Tibial nerve (tissue), 4 donors: ENCODE measurements at places on chromosomes 1 and 21. TPM values are rescaled to one million over a fixed set of nuclear protein-coding genes. Genes with fewer than 3 reads are reported as not detected.

GRCh38 chr1:16207318-16208269 lies 4.9 kb downstream of the ARHGEF19 start:
- no peaks in the 10 kb centered on the region for H3K27me3 ChIP-seq
- no peak for DNase-seq

DNA sequence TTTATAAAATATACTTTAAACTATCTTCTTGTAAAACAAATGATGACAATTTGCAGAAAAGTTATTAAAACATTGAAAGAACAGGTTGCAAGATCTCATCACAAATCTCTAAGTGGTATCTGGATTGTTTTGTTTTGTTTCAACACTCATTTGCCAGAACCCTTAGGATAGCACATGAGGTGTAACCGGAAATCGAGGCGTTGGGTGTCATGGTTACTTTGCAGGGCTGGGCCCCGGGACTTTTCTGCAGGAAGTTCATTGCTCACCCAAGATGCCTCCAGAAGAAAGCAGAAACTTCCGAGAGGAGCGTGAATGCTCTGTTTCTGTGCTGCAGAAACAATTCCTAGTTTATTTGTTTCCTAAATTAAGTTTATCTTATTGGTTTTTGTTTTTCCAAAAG lies 2.5 kb downstream of the DISC1 start:
- no peaks in the 10 kb centered on the region for H3K27me3 ChIP-seq
- peak; percentile 49 for DNase-seq
- H3K4me1 ChIP-seq, result peaks cover 24% of the 10 kb centered on the region
- no peaks in the 10 kb centered on the region for H3K36me3 ChIP-seq
- H3K4me3 ChIP-seq, result no peak overlapping the region
- peak overlapping the region; percentile 48 for H3K27ac ChIP-seq

DNA sequence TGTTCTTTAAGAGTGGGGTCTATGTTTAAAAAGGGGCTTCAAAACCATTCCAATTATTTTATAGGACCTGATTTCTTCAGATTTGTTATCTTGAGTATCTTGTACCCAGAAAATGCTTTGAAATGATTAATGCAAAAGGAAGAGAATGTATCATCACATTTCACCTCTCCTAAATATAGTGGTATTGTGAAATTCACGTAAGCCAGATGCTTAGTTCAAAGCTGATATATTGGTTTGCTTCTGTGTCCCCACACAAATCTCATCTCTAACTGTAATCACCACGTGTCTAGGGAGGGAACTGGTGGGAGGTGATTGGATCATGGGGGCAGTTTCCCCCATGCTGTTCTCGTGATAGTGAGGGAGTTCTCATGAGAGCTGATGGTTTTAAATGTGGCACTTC lies 8.5 kb downstream of the SOAT1 start:
- H3K36me3 ChIP-seq, result peaks cover 39% of the 10 kb centered on the region
- H3K27me3 ChIP-seq, result no peaks in the 10 kb centered on the region
- no peak overlapping the region for H3K4me3 ChIP-seq
- no peak overlapping the region for H3K27ac ChIP-seq
- no peak for DNase-seq

DNA sequence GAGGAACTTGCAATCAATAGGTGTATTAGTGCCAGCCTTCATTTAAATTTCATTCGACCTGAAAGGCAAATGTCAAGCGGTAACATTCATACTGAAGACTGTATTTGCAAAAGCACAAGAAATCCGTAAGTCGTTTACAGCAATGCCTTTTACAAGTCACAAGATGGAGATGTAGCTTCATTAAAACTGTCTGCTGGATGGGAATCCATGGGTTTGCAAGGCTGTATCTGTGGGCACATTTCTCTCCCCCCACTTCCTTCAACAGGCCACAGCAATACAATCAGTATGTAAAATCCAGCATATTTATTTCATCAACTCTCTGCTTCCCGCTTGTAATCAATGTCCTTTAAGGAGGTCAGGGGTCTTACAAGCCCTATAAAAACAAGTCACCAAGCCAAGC lies 147.1 kb downstream of the SLC45A1 start:
- peak overlapping the region; percentile 16 for H3K27ac ChIP-seq
- no peaks in the 10 kb centered on the region for H3K27me3 ChIP-seq
- no peaks in the 10 kb centered on the region for H3K36me3 ChIP-seq
- no peak for DNase-seq
- H3K4me3 ChIP-seq, result no peak overlapping the region

DNA sequence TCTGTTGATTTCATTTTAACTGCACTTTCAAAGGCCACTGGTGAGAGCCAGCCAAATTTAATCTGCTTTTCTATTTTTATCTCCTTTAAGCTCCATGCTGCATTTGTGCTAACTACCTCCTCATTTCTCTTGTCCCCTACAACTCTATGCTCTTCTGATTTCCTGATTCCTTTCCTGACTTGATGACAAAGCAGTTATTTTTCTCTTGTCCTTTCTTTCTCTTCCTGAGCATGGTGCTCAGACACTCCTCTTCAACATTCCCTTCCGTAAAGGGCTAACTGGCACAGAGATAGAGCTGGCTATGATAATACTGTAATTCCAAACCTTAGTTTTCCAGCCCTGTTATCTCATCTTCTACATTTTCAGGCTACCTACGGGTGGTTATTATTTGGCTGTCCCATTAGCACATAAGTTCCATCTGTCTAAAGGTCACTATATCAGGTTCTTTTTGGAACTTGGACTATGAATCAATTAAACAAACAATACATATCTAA lies 6.8 kb upstream of the BCAS2 start:
- no peak for DNase-seq
- H3K27ac ChIP-seq, result no peak overlapping the region
- H3K27me3 ChIP-seq, result no peaks in the 10 kb centered on the region
- peaks cover 9% of the 10 kb centered on the region for H3K36me3 ChIP-seq
- peaks cover 8% of the 10 kb centered on the region for H3K4me1 ChIP-seq

- no peak for DNase-seq
- H3K4me3 ChIP-seq, result no peak overlapping the region
- H3K36me3 ChIP-seq, result no peaks in the 10 kb centered on the region
- peaks cover 7% of the 10 kb centered on the region for H3K4me1 ChIP-seq
These were observed 64.9 kb downstream of the ACOT7 start for GRCh38 chr1:6328696-6329095.

- no peaks in the 10 kb centered on the region for H3K4me1 ChIP-seq
- H3K36me3 ChIP-seq, result no peaks in the 10 kb centered on the region
- H3K27ac ChIP-seq, result no peak overlapping the region
- H3K27me3 ChIP-seq, result no peaks in the 10 kb centered on the region
- H3K4me3 ChIP-seq, result no peak overlapping the region
- no peak for DNase-seq
These were observed 18.5 kb downstream of the MORN1 start for GRCh38 chr1:2372551-2373490.

DNA sequence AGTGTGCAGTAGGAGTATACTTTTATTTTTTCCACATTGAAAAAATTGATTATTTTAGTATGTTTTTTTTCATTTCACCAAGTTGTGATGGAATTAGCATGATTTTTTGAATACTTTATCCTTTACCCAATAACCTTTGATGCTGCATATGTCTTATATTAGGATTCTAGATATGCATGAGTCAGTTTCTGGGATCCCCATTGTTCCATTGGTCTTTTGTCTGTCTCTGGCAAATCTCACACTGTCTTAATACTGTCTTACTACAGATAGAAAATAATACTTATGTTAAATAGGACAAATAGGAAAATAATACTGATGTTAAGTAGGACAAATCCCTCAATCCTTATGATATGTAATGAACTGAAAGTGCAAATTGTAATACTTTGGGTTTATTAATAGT lies 54.3 kb upstream of the ASB17 start:
- no peaks in the 10 kb centered on the region for H3K4me1 ChIP-seq
- no peak for DNase-seq
- no peaks in the 10 kb centered on the region for H3K36me3 ChIP-seq

Gene NIBAN1
- total RNA-seq, result 20.4 TPM

Gene LCE2B
- not detected for total RNA-seq

Gene CHODL
- 0.21 TPM for total RNA-seq
